ENCODE measurements at places on chromosomes 16 and 17. TPM values are rescaled to one million over a fixed set of nuclear protein-coding genes. Genes with fewer than 3 reads are reported as not detected.

DNA sequence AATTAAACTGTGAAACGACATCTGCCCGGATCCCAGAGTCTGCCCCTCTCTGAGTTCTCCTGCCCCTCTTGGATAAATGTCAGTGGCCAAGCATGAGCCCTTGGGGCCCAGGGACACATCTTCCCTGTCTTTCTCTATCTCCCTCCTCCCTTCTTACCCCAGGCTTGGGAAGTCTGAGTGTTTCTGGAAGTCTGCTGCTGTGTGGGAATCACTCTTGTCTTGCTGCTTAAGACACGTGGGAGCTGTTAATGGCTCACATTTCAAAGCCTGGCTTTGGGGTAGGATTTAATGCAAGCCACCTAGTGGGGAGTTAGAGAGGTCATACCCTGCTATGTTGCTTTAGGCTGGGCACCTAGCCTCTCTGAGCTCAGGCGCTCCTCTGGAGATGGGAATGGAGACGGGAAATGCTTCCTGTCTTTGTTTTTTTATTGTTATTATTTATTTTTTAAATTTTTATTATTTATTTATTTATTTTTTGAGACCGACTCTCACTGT, 218.5 kb upstream of the CIBAR2 start:
- no peak for DNase-seq

The CPHXL2 gene
- total RNA-seq: not detected

GRCh38 chr17:82913304-82914043, 73.7 kb upstream of the ZNF750 start:
- no peak for DNase-seq

DNA sequence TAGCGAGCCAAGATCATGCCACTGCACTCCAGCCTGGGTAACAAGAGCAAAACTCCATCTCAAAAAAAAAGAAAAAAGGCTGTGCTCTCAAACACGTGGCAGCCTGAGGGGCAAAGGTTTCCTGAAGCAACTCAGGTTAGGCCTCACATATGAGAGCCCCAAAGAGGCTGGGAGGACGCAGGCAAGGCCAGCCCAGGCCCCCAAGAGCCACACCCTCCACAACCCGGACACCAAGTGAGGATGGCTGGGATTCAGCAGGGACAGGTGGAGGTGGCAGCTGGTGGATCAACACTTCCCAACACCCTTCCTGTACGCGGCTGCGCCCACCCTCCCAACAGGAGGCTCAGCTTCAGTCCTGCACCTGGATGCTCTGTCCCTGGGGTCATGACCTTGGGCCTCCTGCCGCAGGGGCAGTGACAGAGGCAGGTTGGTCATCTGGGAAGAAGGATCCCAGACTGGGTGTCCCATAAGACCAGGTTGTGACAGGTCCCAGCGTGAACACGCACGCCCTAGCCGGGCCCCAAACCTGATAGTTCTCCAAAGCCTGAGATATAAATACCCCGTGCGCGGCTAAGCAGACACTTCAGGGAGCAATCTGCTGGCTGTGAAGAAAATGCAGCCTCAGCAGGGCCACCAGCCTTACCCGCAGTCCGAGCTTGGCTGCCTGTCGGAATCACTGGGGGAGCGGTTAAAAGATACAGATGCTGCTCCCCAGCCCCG, 78.1 kb downstream of the TIMM22 start:
- DNase-seq: no peak

DNA sequence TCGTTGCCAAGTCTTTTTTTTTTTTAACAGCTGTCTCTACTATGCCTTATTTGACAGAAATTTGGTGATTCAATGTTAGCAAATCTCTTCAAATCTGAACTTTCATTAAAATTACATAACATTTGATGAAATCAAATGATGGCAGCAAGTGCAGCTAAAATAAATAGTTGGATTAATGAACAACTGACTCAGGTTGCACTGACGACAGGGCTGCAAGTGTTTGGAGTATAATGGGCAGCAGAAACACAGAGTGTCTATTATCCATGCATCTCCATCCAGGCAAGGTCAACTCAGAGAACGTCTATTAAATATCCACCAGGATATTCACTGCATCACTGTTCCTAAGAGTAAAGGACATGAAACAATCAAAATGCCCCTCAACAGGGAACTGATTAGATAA, 109.8 kb downstream of the SLC39A11 start:
- DNase-seq: no peak

- DNase-seq: no peak
Observed at GRCh38 chr16:578870-579405, 9.2 kb downstream of the PIGQ start.

- DNase-seq: no peak
Observed at GRCh38 chr16:56919099-56919800, 12.7 kb upstream of the HERPUD1 start.

The CCDC137 gene
- 12.8 TPM for total RNA-seq

DNA sequence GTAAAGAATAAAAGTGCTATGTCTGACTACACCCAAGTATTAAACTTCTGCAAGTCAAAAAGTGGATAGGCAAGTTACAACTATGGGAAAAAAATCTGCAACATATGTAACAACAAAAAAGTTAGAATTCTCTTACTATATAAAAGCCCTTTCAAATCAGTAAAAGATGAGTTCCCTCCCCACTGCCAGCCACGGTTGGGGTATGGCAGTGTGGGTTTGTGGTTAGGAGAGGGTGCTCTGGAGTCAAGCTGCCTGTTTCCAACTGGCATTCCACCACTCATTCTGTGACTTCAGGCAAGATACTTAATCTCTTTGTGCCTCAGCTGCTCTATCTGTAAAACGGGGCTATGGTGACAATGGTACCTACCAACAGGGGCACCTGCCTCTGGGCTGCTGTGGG, 26.6 kb upstream of the MFSD6L start:
- DNase-seq: peak; percentile 34

DNA sequence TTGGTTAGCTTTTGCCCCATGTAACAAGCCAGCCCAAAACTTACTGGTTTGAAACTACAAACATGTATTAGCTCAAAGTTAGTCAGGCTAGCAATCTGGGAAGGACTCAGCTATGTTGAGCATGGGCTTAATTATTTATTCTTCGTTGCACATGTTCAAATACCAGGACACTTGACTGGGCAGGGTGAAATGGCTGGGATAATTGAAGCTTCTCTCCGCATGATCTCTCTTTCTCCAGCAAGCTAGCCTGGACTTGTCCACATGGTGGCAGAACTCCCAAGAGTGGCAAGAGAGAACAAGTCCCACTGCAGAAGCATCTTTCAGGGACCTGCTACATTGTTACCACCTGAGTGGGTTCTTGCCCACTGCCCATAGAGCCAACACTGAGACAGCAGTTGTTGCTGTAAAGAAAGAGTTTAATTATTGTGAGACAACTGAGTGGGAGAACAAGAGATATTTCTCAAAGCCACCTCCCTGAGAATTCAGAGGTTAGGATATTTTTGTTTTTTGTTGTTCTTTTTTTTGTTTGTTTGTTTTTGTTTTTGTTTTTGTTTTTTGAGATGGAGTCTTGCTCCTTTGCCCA, 16.8 kb upstream of the ATF7IP2 start:
- no peak for DNase-seq

- DNase-seq: no peak
Observed at GRCh38 chr17:18379246-18380146, 1.9 kb downstream of the EVPLL start.

The CES4A gene
- 3.7 TPM for total RNA-seq

DNA sequence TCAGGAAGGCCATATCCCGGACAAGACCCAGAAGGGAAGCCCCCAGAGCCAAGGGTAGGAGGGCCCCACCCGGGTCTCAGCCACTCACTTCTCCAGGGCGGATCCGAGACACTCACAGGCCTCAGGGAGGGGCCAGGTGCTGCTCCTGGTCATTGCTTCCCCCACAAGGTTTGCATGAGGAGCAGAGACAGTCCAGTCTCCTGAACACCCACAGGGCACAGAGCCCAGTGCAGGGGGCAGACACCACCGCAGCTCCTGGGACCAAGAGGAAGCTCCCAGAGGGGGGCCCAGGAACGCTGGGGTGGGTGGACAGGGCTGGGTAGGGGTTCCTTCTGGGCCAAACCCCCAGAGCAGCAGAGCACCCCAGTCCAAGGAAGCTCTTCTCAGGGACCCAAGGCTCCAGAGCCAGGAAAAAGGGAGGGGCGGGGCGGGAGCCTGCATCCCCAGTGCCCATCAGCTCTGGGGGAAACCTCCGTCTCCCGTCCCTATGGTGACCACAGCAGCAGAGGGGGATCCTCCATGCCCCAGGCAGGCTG, 709 bp upstream of the MRPL28 start:
- no peak for DNase-seq

DNA sequence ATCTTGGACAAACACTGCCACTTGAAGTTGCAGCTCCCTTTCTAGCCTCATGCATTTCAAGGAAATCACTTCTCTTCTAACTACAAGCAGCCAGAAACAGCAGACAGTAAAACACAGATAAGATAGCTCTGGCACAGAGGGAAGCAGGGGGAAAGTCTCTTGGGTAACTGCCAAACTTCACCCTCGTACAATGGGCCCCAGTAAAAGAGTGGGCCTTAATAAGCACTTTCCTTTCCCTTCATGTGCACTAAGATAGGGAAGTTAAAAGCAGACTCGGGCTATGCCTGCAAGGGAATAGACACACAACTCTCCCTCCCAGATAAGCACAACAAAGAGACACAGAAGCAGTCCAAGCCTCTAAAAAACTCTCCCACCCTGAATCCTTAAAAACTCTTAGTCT, 4.2 kb upstream of the KRTAP4-5 start:
- no peak for DNase-seq

- no peak for DNase-seq
Observed at GRCh38 chr17:56023851-56024250, 129.4 kb upstream of the ANKFN1 start.

- no peak for DNase-seq
Observed at GRCh38 chr17:38636054-38636453, 30.3 kb upstream of the SRCIN1 start.

- DNase-seq: no peak
Observed at GRCh38 chr16:35706901-35707300, 2247.5 kb downstream of the TP53TG3F start.

DNA sequence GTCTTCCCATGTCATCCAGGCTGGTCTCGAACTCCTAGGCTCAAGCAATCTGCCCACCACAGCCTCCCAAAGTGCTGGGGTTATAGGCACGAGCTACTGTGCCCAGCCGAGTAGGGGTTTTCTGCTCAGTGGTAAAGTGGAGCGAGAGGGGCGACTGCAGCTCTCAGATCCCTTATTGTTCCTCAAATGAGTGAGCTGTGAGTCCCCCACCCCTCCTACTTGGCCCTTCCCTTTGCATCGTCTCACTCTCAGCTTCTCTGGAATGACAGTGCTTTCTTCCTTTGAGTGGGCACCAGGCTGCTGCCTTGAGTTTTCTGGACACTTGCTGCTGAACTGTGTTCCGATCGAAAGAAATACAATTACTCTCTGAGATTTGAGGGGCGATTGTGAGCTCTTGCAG, 63.5 kb downstream of the MSI2 start:
- DNase-seq: no peak

The OR1A1 gene
- total RNA-seq: not detected

DNA sequence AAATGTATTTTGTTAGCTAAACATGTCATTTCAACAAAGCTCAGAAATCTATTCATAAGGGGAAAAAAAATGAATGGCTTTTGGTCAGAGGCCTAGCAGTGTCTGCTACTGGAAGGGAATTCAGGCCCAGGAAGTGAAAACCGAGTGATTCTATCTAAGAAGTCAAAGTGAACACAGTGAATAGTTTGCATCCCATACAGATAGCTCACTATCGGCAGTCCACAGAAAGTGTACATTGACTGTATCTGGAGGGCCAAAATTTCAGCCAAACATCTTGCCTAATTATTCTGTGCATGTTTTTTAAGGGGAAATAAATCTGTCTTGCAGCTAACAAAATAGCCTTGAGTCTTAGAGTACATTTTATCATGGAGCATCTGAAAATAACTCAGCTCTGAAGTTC, 214.4 kb upstream of the CACNG5 start:
- DNase-seq: no peak

GRCh38 chr16:59305850-59306249, 571.7 kb upstream of the GOT2 start:
- no peak for DNase-seq

DNA sequence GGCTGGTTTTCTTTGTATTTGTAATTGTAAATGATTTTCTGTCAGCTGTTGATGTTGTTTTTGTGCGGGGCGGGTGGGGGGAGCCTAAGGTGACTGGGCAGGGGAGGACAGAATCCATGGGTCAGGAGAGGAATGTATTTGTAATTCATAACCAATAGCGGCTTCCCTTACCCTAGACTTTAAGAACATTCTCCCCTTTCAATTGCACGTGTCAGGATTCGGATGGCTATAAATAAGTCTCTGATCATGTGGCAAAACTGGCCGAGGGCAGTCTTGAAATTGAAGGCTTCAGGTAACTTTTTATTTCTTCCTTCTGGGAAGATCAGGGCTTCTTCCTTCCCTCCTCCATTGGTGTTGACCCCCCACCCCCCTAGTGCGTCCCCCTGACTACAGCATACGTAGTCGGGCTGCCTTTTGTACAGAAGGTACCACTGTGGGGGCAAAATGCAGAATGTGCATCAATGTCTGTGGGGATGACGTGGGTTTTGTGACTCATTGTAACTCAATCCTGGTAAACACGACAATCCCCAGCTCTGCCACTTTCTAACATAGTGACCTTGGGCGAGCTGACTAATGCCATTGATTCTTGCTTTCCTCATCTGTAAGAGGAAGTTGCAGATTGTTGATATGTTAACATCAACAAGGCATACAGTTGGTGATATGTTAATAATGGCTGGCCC, 16.2 kb downstream of the MARCHF10 start:
- DNase-seq: no peak

DNA sequence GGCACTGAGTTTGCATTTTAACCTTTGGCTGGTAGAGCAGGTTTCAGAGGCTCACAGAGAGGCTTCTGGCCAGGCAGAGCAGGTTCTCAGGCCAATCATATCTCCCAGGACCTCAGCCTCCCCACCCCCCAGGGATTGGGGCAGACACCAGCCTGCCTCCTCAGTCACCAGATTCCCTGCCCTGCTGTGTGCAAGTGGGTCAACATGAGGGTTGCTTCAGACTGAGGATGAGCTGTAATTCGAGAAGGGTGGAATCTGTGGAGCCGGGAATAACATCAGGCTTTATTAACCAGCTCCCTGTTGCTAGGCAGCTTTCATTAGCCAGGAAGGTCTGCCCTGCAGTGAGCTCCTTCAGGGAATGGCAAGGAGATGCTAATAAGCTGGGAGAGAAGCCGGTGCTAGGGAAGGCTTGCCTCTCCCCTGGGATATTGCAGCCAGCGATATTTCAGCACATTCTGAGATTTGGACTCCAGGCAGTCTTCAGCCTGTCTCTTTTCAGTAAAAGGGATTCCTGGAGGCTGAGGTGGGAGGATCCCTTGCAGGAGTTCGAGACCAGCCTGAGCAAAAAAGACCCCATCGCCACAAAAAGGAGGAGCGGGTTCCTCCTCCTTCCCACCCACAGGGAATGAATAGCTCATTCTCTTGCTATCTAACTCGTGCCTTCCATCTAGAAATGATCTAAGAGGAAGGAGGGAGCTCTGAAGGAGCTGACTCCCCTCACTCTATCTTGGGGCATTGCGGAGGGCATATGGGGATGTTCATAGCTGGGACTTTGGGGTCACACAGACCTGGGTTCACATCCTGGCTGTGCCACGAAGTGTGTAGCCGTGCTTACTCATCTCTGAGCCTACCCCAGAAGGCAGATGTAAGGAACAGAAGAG, 10.7 kb downstream of the SGSM2 start:
- no peak for DNase-seq
